ENCODE measurements at places on chromosomes 13 and 19.

DNA sequence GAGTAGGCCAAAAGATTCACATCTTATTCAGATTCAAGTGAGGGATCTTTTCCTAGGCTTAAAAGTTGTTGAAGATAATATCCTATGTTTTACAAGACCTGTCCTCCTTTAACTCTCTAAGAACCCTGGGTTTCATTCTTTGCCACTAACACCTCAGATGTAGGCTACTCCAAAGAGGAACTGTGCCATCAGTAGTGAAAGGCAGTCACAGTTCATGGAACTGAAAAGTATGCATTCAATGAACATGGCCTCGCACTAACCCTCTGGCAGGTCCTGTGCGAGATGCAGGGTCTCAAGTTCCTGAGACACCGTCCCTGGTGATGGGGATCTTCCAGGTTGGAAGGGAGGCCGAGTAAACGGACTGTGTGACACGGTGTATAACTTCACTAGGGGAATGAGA lies 4.3 kb downstream of the LGALS14 start:
- no peaks in the 10 kb centered on the region for H3K27me3 ChIP-seq
- no peak overlapping the region for H3K4me3 ChIP-seq
- H3K27ac ChIP-seq = no peak overlapping the region
- no peaks in the 10 kb centered on the region for H3K36me3 ChIP-seq
- H3K4me1 ChIP-seq = no peaks in the 10 kb centered on the region
- no peak for DNase-seq

GRCh38 chr13:76829572-76830327 lies 56.5 kb downstream of the KCTD12 start:
- no peaks in the 10 kb centered on the region for H3K36me3 ChIP-seq
- H3K27me3 ChIP-seq = no peaks in the 10 kb centered on the region
- no peaks in the 10 kb centered on the region for H3K4me1 ChIP-seq
- DNase-seq = no peak

DNA sequence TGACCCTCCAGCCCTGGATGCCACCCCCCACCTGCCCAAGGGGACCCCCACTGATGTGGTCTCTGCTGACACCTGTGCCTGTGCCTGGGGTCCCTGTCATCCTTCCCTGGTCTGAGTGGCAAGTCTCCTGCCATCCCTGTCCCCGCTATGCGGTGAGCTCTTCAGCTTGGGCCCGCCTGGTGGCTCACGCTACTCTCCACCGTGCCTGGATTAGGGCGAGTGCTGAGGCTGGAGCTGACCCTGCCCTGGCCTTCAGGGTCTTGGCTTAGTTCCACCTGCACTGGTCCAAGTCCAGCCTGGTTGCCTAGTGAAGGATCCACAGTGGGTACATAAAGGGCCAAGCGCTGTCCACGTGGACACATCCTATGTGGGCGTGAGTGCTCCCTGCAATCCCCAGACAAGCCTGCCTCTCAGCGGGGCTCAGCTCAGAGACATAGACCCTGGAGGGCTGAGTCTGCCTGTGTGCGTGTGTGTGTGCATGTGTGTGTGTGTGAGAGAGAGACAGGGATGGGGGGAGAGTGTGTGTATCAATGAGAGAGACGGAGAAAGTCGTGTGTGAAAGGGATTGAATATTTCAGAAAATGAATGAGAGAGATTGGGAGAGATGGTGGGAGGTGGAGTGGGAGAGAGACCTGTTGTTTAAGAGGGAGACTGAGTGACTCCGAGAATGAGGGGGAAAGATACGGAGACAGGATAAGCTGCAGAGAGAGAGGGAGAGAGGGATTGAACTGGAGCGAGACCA lies 22.1 kb downstream of the WTIP start:
- H3K36me3 ChIP-seq = no peaks in the 10 kb centered on the region
- no peaks in the 10 kb centered on the region for H3K4me1 ChIP-seq
- no peak for DNase-seq
- no peaks in the 10 kb centered on the region for H3K27me3 ChIP-seq

DNA sequence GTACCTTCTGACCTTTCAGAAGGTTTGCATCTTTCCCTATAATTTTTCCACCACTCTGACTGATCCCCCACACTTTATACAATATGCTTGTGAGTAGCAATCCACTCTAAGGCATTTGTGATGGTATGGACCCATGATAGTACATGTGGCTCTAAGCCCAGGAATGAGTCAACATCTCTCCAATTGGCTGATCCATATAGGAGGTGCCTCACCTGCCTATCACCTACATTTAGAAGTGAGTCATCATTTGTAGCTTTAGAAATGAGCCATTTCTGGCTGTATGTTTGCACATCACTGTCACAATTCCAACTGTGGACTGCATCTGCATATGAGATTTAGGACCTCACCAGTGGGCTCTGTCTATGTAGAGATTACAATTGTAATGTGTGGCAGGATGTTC lies 133.1 kb upstream of the ZNF91 start:
- DNase-seq = no peak
- no peak overlapping the region for H3K27ac ChIP-seq
- H3K36me3 ChIP-seq = no peaks in the 10 kb centered on the region
- H3K4me1 ChIP-seq = no peaks in the 10 kb centered on the region
- H3K27me3 ChIP-seq = no peaks in the 10 kb centered on the region

DNA sequence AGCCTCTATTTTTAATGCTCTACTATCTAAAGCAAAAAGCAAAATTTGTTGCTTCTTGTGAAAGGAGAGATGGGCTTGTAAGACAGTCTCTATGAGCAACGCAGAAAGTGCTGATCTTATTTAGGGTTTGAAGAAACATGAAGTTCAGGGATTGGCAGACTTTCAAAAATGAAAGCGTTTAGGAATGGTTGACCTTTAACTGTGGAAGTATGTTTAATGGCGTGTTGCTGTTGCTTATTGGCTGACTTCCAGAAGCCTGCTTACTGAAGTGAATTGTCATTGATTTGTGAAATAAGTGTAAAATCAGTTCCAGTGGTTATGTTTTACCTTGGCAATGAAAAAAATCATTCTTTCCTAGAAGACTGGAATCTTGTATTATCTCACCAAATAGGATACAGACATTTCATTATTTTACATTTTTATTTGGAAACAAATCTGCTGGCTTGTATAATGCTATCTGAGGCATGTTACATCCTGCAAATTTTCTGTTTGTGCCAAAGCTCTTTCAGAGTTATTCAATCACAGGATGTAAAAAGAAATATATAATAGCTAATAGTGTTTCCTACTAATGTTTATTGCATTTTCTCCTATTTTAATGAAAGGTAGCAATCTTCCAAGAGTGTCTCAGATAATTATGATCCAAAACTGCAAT lies 221.3 kb upstream of the SLITRK6 start:
- no peaks in the 10 kb centered on the region for H3K27me3 ChIP-seq
- H3K4me3 ChIP-seq = no peak overlapping the region
- no peaks in the 10 kb centered on the region for H3K36me3 ChIP-seq
- no peak overlapping the region for H3K27ac ChIP-seq

DNA sequence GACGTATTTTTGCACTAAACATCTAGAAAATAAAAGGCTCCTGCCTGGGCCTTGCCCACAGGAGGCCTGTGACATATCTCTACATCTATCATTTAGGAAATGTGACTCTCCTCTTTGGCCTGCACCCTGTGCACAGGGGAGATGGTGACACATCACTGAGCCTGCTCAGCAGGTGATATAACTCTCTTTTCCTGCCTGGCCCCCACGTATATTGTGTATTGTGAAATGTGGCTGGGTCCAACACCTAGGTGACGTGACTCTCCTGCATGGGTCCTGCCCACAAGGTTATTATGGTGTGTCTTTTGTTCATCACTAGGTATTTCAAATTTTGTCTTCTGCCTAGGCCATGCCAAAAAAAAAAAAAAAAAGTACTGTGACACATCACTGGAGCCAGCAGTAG lies 61.4 kb upstream of the ZNF724 start:
- DNase-seq = no peak
- H3K27me3 ChIP-seq = no peaks in the 10 kb centered on the region
- H3K27ac ChIP-seq = no peak overlapping the region
- H3K4me3 ChIP-seq = no peak overlapping the region
- H3K4me1 ChIP-seq = no peaks in the 10 kb centered on the region

- H3K36me3 ChIP-seq = no peaks in the 10 kb centered on the region
- H3K27ac ChIP-seq = no peak overlapping the region
- no peaks in the 10 kb centered on the region for H3K27me3 ChIP-seq
- H3K4me3 ChIP-seq = no peak overlapping the region
- H3K4me1 ChIP-seq = no peaks in the 10 kb centered on the region
These were observed 447.6 kb downstream of the SUCLA2 start for GRCh38 chr13:47553329-47553977.

DNA sequence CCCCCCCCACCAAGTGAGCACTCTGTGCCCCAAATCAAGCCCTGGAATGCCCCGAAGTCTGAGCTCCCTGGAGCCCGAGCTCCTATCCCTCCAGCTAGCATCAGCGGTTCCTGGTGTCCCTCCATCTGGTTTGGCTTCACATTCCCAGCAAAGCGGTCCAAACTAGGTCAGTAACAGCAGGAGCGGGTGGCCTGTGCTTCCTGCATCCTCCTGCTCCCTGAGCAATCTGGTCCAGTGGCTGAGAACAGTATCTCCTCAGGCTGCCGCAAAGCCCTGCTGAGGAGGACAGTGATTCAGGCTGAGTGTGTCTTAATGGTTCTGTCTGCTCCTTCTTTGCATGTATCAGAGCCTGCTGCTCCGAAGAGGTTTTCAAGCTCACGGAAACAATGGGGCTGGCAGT lies 25.9 kb downstream of the RASL11A start:
- H3K27me3 ChIP-seq = peaks cover 1% of the 10 kb centered on the region
- no peak overlapping the region for H3K4me3 ChIP-seq
- no peaks in the 10 kb centered on the region for H3K4me1 ChIP-seq

DNA sequence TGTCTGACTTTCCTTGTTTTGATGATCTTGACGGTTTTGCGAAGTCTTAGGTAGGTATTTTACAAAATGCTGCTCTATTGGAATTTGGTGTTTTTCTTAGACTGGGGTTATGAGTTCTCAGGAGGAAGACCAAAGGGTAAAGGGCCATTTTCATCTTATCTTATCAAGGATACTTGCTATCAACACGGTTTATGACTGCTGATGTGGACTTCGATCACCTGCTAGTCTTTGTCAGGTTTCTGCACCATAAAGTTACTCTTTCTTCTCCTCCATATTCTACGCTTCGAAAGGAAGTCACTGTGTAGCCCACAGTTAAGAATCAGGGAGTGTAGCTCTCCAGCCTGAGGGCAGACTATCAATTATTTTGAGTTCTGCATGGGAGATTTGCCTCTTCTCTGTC lies 7.4 kb upstream of the CEBPG start:
- no peaks in the 10 kb centered on the region for H3K27me3 ChIP-seq
- H3K4me3 ChIP-seq = no peak overlapping the region
- no peak for DNase-seq
- no peak overlapping the region for H3K27ac ChIP-seq
- H3K4me1 ChIP-seq = no peaks in the 10 kb centered on the region

DNA sequence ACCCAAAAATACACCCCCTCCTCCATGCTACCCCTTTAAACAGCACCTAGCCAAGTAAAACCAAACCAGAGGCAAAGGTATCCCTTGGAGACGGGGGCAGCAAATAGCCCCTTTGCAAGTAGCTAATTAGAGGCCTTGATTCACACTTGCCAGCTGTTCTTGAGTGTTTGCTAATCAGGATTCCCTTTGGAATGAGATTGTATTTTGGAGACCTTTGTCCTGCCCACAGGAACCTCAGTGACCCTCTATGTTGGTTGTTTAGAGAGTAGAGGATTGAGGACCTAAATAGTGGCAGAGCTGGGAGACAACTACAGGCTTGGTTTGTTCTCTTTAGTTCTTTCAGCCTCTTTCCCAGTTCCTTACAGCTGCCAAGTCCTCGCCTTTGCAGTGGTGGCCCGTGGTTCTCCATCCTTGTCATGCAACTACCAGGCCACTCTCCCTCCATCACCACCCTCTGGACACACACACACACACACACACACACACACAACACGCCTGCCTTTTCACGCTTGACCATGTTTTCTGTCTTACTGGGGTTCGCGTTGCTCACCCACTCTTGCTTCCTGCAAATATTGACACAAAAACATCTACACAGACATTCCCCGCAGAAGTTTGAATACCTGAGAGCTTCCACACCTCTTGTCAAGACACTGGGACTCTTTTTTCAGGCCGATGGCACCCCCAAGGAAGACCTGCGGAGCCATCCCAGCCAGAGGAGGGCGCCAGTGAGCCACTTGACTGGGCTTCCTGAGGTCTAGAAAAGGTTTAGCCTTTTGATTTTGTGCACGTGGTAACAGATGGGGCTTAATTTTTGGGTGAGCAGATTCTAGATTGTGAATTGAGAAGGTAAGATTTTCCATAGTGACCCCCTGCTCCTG lies 80.0 kb upstream of the GPR183 start:
- H3K36me3 ChIP-seq = peaks cover 4% of the 10 kb centered on the region
- H3K27ac ChIP-seq = no peak overlapping the region
- no peaks in the 10 kb centered on the region for H3K27me3 ChIP-seq
- no peak for DNase-seq

DNA sequence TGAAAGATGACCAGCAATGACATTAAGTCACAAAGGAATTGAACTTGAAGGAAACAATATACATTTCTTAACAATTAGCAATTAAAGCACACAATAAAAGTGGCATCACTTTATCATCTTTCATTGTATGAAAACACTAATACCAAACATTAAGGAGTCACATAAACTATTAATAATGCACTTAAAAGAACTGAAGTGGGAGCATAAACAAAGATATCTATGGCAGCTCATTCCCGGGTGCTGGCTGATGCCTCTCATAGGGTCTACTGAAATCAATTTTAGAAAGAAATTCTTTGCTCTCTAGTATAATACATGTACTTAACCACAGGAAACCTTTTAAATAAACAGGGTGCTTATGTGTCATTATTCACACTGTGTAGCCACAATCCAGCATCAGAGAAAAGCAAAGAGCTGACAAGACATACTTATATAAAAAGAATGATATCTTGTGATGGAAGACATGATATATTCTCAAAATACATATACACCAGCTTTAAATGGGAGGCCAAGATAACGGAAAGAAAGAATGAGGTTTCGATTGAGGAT lies 1207.8 kb downstream of the EFNB2 start:
- H3K27ac ChIP-seq = no peak overlapping the region
- DNase-seq = no peak
- H3K4me1 ChIP-seq = no peaks in the 10 kb centered on the region
- no peaks in the 10 kb centered on the region for H3K27me3 ChIP-seq

GRCh38 chr19:13978351-13979243 lies 26.3 kb downstream of the DCAF15 start:
- peaks cover 3% of the 10 kb centered on the region for H3K36me3 ChIP-seq
- peak; percentile 93 for DNase-seq
- peak overlapping the region; percentile 19 for H3K4me3 ChIP-seq

DNA sequence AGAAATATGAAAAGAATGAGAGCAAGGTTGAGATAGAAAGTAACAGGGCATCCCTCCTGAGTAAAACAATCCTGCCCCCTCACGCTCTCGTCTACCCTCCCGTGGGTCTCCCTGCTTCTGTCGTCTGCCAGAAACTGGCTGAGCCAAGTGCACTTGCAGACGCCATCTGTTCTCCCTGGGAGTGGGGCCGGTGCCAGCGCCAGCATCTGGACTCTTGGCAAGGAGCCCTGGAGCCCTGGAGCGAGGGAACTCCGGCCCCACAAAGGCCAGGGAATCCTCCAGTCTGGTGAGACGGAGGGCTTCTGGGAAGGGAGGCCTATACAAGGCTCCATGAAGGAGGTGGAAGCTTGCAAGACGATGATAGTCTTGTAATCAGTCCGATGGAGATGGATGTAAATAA lies 2.3 kb upstream of the TMEM91 start:
- no peaks in the 10 kb centered on the region for H3K4me1 ChIP-seq
- H3K36me3 ChIP-seq = no peaks in the 10 kb centered on the region
- H3K27me3 ChIP-seq = no peaks in the 10 kb centered on the region
- H3K27ac ChIP-seq = no peak overlapping the region
- DNase-seq = peak; percentile 89

- H3K27ac ChIP-seq = peak overlapping the region; percentile 91
- DNase-seq = peak; percentile 77
- peak overlapping the region; percentile 59 for H3K4me3 ChIP-seq
- no peaks in the 10 kb centered on the region for H3K4me1 ChIP-seq
- H3K36me3 ChIP-seq = no peaks in the 10 kb centered on the region
These were observed 926 bp upstream of the HNRNPUL1 start for GRCh38 chr19:41263042-41263849.

All from aorta (tissue), 5 donors.